ENCODE measurements at places on chromosomes 5 and 9.

DNA sequence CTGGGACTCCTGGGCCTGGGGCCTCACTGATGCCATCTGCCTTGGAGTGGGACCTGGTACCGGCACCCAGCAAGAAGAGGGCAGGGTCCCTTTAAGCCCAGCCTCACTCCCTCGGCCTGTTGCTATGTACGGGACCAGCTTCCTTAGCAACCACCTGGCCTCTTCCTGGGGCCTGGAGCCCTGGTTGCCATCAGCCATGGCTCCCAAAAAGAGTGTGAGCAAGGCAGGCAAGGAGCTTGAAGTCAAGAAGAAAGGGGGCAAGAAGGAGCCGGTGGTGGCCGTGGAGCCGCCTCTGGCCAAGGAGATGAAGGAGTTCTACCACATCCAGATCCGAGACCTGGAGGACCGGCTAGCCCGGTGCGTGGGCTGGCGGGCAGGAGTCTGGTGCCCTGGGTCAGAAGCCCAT, at the start of gene CFAP157:
Gene CFAP157, plus strand, starts transcription at position 153 of the 406 bp plus-strand sequence. Its CDS starts 44 bp downstream, at position 197.
- no peak for DNase-seq

DNA sequence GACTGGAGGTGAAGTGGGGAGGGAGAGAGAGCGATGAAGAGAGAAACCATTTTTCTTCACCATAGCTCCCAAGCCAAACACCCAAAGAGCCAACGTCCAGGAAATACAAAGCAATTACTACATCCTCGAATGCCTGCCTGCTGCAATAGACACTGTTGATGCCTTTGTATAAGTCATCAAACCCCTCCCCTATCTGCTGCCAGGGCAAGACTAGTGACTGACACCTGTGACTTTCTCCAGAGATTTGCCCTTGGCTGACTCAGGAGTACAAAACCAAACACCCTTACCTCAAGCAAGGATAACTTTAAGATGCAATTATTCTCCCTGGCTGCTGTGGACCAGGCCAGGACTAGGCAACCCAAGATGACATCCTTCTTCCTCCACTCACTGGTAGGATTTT, 81.8 kb upstream of the RASA1 start:
- no peak for DNase-seq

GRCh38 chr5:31007672-31008071, 185.8 kb upstream of the CDH6 start:
- DNase-seq = no peak

DNA sequence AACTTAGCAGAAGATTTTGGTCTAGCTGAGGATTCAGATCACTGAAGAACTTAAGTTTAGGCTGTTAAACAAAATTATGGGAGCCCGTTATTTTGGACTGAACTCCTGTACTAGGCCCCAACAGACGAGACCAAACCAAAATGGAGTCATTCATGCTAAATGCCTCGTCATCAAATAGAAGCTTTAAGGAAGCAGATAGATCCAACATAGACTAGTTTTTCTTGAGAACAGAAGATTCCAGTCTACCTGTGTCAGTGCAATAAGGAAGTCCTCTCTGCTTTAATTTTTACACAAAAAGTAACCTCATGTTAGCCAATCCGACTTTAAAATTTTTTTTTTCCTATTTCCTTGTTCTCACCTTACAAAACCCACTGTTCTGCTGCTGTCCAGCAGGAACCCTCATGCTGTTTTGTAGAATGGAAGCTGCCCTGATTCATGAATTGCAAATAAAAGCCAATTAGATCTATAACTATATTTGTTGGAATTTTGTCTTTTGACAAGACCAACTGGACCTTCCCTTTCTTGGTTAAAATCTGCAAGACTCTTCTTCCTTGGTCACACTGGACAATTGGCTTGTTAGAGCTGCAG, 29.0 kb upstream of the GOLM1 start:
- no peak for DNase-seq

- DNase-seq = no peak
These were observed 27.8 kb downstream of the NUTM2F start for GRCh38 chr9:94300470-94301301.

DNA sequence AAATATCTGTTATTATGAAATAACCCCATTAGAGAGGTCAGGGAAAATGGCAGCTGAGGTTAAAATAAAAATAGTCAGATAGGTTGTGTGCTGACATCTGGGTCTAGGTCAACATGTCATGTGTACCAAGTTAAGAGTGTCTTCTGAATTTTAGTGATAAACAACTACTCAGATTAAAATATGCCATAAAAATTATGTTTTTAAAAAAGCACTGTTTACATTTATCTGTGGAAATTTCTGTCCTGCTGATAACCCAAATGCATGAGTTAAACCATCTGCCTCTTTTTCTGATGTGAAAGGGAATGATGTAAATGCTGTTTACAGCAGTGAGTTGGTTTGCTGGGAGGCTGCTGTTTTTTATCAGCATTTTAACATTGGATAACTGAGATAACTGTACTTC, 361.2 kb upstream of the TARS1 start:
- no peak for DNase-seq

Data from NCI-H2171 treated with DMSO at 0.1 percent for 48 hours (cell line).